ENCODE measurements at places on chromosomes 2 and 18.

DNA sequence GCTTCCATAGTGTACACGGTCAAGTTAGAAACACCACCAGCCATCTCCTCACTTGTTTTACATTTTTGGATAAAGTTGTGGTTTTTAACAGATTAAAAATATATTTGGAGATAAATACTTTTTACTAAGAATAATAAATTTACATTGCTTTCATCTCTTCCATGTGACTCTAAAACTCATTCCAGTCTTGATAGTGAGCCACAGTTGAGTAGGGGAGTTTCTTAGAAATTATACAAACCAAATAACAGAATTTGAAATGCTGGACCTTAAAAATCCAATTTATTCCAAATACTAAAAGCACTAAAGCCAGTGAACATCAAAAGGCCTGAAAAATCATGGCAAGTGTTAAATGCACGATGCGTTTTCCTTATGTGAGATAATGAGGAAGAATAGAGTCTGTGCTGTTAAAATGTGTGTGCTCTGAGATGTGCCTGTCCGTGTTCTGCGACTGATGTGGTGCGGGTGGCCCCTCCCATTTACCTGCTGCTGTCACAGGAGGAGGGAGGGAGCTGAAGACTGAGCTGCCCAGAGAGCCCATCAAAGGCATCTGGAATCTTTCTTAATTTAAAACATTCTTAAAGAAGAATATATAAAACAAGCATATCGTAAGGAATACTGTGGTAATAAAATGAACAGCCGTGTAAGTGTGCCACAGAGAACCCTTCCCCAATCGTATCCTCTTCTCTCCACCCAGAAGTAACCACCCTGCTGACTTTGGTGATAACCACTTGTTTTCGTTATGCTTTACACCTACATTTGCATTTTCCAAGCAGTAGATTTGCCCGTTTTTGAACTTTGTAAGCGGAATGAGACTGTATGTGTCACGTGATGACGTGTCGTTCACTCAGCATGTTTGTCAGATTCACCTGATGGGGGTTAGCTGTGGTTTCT, 57.0 kb upstream of the TXNDC2 start:
- no peak for DNase-seq

DNA sequence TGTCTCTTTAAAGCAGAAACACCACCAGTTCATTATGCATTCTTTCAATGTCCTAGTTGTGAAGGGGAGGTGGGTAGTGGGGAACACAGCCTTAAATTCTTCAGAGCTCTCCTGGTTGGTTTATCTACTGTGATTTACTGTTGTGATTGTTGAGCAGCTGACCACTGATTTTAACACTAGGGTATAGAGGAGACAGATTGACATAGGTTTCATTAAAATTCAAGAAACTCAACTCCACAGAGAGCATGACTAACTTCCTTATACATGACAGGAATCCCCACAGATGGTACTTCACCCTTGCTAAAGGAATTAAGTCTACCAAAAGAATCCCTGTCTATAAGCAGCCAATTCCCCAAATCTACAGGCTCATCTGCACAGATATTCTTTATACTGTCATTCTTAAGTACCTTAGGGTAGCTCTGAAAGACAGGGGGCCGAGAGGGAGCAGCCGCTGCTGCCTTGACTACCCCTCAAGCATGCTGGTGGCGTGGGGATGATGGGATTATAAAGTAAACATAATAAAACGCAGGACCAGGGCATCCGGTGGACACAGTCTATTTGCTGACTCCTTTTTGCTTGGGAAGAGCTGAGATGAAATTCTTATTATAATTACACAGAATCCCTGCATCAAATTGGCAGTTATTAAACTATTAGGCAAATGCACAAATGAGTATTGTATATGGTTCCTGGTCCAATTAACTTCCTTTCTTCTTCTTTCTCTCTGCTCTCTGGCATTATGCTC, 1377.6 kb upstream of the PIK3C3 start:
- no peak for DNase-seq

GRCh38 chr2:143420313-143420712, 291.1 kb downstream of the ARHGAP15 start:
- no peak for DNase-seq

GRCh38 chr2:43534569-43534968, 61.3 kb downstream of the THADA start:
- DNase-seq = no peak

DNA sequence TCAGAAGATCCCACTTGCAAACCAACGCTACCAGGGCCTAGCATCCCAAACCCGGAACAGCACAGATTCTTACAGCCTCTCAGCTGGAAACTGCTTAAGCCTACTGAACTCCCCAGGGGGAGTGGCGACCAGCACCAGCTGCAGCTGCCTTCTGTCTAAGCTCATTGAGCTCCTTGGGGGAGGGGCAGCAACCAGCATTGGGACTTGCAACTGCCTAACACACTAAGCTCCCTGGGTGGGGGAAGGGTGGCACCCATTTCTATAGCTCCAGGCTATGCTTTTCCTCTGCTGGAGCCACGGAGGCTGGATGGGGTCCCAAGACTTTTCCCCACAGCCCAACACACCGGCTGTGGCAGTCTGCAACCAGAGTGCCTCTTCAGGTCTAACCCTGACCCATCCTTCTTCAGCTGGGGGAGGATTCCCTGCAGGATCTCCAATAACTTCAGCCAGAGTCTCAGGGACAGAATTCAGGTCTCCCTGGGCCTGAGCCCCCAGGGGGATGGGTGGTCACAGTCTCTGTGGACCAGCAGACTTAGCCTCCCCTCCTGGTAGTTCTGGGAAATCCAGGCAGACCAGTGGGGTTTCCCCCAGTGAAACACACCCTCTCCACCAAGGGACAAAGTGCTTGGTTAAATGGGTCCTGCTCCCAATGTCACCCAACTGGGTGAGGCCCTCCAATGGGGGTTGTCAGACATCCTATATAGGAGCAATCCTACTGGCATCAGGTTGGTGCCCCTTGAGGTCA, 45.9 kb upstream of the ITGA4 start:
- no peak for DNase-seq

DNA sequence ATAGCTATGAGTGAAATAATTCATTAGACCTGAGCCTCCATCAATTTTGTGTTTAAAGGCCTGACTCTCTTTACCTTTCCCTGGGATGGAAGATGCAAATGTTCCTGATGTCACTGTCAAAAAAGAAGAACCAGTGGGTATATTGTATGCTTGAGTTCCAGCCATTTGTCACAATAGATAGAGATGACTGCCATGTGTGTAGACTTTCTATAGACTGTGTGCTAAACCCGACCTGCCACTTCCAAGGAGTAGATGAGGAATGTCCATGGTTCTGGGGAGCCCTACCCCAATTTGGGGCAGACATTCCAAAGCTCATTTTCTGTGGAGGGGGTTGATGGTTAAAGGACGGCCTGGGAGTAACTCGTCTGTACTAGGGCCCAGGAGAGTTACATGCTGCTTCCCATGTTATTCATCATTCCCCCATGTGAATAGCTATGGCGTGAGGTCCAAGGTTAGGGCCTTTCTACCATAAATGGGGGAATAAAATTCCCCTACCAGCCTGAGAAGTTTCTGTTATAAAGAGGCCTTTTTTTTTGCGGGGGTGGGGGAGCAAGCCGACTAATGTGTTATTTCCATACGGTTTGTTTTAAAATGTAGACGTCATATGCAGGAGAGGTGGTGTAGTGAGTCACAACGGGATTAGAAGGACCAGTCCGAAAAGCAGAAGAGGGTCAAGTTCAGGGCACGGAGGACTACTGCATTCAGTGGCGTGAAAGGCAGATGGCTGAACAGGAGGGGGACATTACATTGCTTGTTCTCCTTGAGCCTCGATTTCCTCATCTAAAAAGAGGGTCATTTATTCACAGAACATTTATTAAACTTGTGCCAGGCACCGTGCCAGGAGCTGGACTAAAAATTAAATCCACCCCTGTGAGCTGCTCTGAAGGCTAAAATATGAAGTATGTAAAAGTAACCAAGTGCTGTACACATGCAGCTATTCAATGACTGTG, 24.0 kb downstream of the IL1B start:
- DNase-seq = no peak

DNA sequence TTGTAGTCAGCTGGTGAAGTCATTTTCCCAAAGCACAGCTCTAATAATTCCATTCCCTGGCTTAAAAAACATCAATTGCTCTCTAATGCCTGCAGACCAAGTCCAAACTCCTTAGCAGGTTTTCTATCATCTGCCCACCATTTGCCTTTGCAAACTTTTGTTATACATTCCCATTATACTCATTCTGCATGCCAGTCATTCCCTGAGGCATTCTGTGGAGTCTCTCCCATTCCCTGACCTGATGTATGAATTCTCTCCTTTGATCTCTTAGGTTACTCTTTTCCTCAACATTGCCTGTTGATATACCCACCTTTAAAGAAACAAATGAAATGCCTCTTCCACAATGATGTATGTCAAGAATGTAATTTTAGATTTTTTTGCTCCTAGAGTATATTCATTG, 852.0 kb upstream of the FSHR start:
- DNase-seq = no peak

- no peak for DNase-seq
These were observed 28.5 kb upstream of the NAPG start for GRCh38 chr18:10497206-10497749.

- no peak for DNase-seq
These were observed 114.9 kb upstream of the MSTN start for GRCh38 chr2:190177249-190178040.

DNA sequence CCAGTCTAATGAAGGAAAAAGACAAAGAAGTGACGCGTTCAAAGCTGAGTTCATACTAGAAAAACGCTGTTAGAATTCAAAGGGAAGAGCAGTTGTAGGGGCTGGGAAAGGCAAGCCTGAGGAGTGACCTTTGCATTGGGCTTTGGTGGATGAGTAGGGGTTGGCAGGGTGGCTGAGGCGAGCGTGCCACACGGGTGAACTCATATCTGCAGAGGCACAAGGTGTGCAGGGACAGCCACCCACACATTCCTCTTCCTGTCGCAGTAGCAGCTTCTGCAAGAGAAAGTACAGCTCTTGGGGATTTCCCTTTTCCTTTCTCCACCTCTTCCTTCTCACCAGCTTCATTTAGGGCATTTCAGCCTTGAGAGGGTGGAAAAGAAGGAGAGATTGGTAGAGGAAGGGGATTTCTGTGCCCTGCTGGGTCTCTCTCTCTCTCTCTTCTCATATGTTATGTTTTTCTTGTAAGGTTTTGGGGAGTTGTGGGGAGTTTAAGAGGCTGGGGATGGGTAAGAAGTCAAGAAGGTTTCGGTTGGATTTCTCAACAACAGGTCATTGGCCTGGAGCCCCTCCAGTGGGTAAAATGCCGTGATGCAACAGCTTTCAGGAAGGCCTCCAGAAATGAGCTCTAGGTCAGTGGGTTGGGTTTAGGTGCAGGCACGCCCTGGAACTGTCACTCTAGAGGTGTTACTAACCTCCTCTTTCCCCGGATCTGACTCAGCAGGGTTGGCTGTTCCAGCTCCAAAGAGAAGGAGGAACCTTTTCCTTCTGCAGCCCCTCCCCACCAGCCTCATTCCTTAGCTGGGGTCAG, 40.1 kb downstream of the ODC1 start:
- DNase-seq = peak; percentile 53

GRCh38 chr2:41924709-41925408, 123.0 kb upstream of the PKDCC start:
- DNase-seq = no peak

DNA sequence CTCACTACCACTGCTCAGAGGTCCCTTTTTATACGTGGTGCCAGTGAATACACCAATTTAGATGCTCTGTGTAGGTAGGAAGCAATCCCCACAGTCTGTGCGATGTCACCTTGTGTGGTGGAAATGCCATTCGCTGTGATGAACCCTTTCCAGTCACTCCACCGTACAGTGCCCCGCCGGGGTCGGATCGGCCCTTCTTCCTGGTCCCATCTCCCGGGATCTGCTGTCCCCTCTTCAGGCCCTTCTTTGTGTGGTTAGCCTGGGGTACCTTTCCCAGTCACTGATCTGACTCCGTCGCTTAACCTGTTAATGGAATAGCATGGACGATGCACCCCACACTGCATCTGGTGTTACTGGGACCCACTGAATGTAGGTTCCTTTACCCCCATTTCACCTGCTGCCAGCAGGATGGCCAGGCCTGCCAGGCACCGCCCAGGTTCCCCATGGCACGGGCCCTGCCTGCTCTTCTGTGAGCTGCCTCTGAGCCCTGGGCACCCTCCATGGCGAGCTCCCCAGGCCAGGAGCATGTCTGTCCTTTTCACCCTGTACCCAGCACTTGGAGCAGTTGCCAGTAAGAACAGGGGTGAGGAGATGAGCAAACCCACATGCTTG, 18.0 kb downstream of the TWIST2 start:
- DNase-seq = no peak

- DNase-seq = no peak
These were observed 71.4 kb downstream of the OSBPL1A start for GRCh38 chr18:24326211-24326610.

DNA sequence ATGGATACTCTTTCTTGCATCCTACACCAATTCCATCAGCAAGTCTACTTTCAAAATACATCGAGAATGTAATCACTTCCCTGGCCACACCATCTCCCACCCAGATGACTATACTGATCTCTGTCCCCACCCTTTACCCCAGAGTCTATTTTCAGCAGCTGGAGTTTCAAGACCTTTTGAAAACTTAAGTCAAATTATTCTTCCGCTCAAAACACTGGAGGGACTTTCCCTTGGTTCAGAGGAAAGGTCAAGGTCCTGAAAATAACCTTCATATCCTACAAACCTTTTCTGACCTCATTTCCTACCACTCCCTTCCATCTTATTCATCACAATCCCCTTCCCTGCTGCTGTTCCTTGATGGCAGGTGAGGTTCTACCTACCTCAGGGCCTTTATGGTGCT, 58.8 kb upstream of the LYPD6 start:
- DNase-seq = no peak

DNA sequence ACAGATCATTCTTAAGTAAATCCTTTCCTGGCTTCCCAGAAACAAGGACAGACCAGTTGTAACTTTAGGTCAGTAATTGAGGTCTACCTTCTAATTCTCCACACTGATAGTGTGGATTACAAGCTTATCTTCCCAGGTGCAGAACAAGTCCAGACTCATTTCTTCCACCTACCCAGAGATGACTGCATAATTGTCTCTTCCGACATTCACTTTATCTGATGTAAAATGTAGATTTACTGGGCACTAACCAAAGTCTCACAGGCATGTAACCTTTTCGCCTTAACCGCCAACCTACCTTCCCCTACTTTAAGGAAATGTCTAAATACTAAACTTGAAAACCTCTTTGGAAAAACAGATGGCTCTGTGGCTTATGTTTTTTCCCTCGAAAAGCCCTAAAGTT, 96.2 kb downstream of the NCK2 start:
- DNase-seq = no peak

DNA sequence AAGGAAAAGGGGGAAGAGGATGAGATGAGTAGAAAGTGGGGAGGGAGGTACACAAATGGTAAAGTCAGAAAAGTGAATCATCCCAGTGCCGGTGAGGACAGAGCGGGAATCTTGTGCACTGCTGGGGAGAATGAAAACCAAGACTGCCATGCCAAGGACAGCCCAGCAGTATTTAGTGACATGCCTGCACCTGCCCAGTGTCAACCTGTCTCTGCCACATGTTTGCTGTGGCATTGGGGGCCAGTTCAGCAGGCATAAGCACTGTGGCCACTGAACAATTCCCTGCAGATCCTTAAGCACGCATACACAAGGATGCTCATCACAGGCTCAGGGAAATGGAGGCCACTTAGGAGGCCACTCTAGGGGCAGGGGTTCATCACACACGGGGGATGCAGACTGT, 5.2 kb upstream of the KCNK3 start:
- DNase-seq = no peak

- no peak for DNase-seq
These were observed 203.7 kb upstream of the ITGA4 start for GRCh38 chr2:181253438-181253837.

GRCh38 chr2:238632181-238633060, 205.7 kb downstream of the ASB1 start:
- no peak for DNase-seq

Measured in stimulated activated CD4-positive, alpha-beta T cell treated with anti-CD3 and anti-CD28 coated beads, Interleukin-4, amount 100 ng/mL, for 1 hour (primary cell).